ENCODE measurements at places on chromosomes 12 and 14. TPM values are rescaled to one million over a fixed set of nuclear protein-coding genes. Genes with fewer than 3 reads are reported as not detected.

DNA sequence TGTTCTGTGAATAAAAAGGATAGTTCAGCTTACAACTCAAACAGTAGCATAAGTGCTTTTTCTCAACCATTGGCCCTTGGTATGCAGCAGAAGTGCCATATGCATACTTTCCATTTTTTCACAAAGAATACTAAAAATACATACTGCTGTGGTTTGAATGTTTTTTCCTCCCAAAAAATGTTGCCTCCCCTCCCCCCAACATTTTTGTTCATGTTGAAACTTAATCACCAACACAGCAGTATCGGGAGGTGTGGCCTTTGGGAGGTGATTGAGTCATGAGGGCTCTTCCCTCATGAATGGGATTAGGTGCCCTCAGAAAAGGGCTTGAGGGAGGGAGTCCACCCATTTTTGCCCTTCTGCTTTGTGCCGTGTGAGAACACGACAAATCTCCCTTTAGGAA, 198.6 kb downstream of the ESR2 start:
- DNase-seq = peak; percentile 39
- no peak overlapping the region for H3K4me3 ChIP-seq
- H3K4me1 ChIP-seq = no peaks in the 10 kb centered on the region
- H3K27me3 ChIP-seq = no peaks in the 10 kb centered on the region
- no peak overlapping the region for H3K27ac ChIP-seq

DNA sequence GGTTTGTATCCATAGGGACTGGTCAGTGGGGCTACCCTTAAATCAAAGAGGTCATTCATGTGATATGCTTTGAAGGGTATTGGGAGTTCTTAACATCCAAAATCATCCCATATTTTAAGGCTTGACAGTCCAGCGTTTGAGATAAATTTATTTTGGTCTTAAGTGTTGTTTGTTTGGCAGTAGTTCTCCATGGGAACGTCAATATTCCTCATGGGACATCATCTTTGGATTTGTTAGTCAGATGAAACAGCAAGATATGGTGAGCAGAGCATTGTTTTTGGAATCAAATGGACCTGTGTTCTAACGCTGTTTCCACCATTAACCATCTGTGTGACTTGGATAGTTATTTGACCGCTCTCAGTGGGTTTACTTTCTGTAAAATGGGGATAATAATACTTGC, 45.9 kb upstream of the GSG1 start:
- peaks cover 38% of the 10 kb centered on the region for H3K4me1 ChIP-seq
- no peak overlapping the region for H3K4me3 ChIP-seq
- no peak overlapping the region for H3K27ac ChIP-seq
- DNase-seq = no peak

INHBC gene
- not detected for total RNA-seq

RHEBL1 gene
- total RNA-seq = 2.4 TPM

PRH2 gene
- total RNA-seq = not detected
